ENCODE measurements at places on chromosomes 7 and 10.

DNA sequence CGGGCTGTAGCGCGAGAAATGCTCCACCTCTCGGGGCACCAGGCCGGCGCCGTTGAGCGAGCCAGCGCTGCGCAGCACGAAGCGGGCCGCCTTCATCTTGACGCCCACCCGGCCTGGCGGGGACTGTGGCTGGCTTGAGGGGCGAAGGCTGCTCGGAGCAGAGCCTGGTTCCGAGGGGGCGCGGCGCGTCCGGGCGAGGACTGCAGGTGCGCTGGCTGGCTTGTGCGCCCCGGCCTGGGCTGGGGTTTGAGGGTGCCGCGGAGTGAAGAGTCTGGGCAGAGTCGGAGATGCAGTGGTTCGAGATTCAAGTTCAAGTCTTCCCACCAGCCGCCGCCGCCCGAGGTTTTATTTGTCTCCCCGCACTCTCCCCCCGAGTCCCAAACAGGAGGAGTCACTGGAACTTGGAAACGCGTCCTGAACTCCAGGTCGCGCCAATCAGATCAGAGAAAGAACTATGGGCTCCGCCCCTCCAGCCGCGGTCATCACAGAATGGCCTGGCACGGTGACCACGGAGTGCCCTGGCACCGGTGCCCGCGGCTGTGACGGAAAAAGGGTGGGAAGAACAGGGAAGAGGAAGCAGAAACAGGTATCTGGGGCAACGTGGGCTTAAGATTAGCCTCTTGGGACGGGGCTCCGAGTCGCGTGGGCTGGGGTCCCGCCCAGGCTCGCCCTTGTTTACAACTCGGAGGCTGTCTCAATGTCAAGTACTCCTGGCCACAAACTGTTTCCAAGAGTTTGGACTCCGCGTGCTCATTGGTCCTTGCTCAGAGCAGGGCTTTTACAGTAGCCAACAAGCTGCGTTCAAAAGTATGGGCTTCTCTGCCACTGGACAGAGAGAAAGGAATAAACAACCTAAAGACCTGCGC, at the start of gene PDK4:
Gene PDK4, minus strand, starts transcription at position 319 of the 866 bp plus-strand sequence. Its CDS starts 223 bp downstream, at position 96.
- peak; percentile 88 for DNase-seq

- DNase-seq = peak; percentile 3
Observed at GRCh38 chr7:24665564-24666294, 91.5 kb downstream of the GSDME start.

DNA sequence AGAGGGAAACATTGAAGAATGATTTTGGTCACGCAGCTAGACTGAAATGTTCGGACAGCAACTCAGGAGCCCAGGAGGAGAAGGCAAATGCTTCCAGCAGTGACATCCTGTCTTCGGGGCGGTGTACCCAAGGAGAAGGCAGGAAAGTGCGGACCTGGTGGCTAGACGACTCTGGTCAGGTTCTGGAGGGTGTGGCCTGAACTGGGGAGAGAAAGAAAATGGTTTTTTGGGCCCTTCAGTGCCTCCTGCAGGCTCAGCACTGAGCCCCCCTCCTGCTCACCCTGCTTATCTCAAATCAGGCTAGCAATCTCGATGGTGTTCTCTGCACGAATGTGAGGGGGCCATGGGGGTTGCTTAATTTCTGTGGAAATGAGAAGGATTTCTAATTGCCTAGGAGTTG, 26.7 kb upstream of the TARP start:
- DNase-seq = no peak

- DNase-seq = peak; percentile 90
Observed at GRCh38 chr7:100465702-100466311, 1.7 kb upstream of the SPACDR start.

DNA sequence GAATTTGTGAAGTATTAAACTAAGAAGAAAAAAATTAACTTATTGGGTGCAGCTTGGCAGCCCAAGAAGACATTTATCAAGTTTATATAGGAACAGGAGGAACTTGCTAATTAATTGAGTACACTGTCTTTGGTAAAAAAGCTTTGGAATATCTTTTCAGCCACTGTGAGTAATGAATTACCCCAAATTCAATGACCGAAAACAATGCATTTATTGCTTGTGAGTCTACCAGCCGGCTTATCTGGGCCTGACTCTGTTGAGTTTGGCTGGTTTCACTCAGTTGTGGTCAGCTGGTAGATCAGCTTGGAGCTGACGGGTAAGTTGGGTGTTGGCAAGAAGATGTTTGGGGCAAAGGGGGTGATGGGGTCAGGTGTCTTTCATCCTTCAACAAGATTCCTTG, 11.6 kb downstream of the GNG11 start:
- no peak for DNase-seq

- DNase-seq = no peak
Observed at GRCh38 chr10:11355592-11355991, 255.9 kb downstream of the USP6NL start.

GRCh38 chr10:68301790-68302502, 29.9 kb upstream of the HNRNPH3 start:
- DNase-seq = no peak

DNA sequence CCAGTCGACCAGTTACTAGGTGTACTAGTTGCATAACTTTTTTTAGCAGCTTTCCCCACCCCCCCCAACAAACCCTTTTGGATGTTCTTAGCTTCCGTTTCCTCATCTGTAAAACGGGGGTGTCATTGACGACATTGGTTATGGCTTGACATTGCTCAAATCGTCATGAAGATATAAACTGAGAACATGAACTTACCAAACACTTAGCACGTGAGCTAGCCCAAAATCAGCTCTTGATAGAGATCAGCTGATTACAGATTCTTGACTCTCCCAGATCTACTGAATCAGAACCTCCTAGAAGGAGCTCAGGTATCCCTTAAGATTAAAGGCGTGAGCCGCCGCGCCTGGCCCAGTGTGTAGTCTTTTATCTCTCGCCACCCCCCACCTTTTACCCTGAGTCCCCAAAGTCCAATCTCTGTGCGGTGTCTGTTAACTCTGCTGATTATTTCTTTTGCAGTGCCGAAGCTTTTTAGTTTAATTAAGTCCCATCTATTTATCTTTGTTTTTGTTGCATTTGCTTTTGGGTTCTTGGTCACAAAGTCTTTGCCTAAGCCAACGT, 1.0 kb upstream of the GNA12 start:
- no peak for DNase-seq

DNA sequence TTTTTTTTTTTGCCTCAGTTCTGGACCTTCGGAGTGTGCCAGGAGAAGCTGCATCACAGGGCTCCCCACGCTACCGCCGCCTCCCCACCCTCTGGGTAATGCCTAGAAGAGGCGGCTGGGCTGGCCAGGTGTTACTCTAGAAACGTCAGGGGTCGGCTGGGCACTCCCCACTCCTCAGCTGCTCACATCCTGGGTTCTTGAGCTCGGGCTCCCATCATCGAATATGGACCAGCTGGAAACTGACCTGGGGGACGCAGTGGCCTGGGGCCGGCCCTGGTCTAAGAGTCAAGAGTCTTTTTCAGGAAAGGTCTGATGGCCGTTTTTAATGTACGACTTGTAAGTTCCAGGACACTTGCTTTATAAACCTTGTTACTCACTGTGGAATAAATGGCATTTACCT, 326.5 kb downstream of the WDR37 start:
- DNase-seq = no peak

- no peak for DNase-seq
Observed at GRCh38 chr7:148211740-148212151, 378.8 kb upstream of the C7orf33 start.

DNA sequence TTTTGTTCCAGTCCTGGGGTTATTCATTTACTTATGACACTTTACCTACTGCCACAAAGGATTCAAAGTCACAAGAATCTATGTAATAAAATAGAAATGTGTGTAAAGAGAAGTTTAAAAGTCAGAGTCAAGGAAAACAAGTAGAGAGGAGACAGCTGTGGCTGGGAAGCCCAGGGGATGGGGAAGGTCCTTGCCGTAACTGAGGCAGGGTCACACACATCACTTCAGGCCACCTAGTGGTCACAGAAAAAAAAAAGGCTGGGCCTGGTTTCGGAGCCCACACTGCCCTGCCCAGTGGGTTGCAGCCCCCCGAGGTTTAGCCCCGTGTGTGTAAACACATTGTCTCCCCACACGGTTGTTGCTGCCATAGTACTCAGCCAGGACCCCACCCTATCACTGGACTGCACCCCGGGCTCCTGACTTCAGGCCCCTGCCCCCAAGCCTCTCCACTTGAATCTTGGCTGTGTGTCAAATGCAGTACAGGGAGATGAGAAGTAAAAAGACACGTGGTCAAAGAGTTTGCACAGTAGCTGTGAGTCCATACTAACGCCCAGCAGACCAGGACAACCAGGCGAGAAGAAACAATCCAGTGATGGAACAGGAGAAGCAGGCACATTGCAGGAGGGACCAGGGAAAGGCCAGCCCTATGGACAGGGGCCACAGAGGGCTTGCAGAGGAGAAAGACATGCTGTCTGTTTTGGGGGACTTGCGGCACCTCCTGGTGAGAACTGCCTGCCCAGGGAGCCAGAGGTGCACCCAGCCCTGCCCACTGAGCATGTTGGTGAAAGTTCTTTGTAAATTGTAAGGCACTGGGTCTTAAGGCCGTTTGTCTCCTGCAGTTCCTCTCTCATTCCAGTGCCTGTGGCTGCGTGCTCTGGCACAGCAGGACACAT, 91.4 kb upstream of the MACROH2A2 start:
- no peak for DNase-seq

GRCh38 chr7:84490661-84491060, 296.1 kb upstream of the SEMA3A start:
- no peak for DNase-seq

DNA sequence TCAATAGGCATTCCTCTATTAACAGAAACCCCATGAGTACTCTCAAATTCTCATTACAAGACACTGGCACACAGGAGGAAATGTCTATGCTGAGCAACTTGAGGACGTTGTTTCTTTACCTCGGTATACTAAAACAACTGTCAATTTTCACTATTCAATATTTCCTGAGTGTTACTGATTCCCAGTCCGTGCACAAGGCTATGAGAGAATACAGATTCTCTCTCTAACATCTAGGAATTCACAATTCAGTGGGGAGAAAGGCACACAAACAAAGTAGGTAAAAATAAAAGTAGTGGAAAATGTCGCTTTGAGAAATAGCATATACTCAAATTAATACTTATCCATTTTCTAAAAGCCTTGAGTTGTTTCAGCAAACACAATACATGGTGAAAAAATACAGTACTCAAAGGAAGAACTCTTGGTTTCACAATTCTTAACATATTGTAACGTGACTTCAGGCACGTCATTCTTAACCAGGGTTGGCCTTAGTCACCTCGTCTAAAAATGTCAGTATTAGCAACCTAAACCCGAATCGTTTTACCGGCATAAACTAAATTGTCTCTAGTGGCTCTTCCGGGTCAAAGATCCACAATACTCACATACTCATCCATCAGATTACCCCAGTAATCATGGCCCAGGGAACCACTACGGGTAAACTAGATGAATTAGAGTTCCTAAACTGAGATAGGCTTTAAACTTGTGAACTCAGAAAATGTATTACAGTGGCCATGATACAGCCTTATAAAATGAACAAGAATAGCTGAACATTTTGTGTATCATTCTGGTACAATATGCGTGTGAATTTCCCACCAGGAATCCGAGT, 1.5 kb downstream of the IPMK start:
- DNase-seq = no peak

GRCh38 chr10:12041766-12042408, 722 bp downstream of the UPF2 start:
- DNase-seq = no peak

DNA sequence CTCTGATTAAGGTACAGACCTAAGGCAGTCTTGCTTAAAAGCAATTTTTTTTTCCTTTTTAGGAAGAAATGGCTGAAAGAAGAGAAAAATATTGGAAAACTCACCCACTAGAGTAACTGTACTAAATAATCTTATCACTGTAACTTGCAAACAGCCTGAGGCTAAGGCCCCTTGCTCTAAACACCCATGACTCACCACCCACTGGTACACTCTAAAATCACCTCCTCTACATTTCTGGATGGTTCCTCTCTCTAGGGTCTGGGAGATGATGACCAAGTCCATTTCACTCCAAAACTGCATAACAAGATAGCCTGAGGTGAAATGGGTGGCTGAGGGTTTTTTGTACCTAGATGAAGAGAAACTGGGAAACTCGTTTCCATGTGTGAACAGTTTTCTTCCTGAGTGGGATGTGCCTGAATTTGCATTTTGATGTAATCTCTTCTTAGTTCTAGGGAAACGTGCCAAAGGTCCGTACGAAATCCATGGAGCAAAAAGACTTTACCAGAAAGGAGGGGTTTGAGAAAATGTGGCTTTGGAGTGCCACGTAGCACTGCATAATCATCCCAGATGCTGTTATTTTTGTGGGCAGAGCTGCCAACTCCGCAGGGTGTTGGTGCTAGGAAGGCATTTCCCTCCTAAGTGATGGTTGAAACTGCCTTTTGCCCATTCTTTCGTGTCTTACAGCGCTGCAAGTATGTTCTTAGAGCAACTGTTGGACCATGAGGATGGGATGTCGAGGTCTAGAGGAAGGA, 113.5 kb upstream of the C10orf90 start:
- DNase-seq = no peak

DNA sequence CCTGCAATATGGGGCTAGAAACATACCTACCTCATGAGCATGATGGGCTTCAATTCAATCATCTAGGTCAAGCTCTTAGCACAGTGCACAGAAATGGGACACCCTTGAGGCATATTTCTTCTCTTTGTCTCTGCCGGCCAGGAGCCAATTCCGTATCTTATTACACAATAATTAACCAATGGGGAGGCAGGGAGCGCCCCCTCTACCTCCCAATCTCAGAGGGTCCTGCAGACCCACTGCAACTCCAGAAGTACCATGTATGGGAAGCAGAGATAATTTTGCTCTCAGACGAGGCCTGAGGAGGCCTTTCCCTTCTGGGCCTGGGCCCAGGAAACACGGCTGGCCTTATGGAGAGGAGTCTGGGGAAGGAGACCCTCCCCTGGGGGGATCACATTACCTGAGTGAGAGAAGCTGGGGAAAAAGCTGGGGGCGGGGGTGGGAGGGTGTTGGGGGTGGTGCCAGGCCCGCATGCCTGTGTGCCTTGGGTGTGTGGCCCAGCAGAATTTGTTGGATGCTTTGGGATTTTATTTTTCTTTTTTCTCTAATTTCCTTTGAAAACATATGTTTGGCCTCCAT, 155.5 kb downstream of the UBE2H start:
- DNase-seq = no peak

GRCh38 chr7:149741629-149742028, 31.8 kb downstream of the ZNF467 start:
- DNase-seq = no peak

DNA sequence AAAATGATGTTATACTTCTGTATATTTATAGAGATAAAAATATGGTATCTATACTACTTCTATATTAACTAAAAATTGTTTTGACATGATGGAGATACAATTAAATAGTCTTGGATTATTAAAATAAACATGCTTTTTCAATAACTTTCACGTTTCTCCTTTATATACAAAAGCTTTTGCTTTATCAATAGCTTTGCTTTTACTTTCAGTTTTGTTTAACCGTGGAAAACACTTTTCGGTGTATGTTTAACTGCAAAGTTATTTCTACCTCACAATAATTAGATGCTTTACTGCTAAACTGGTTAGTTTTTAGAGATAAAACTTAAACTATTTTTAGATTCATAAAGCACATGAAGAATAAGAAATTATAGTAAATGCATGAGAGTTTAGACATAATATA, 432.1 kb upstream of the PCDH15 start:
- no peak for DNase-seq

- no peak for DNase-seq
Observed at GRCh38 chr7:135231686-135232085, 2.0 kb upstream of the STRA8 start.

- no peak for DNase-seq
Observed at GRCh38 chr7:47609803-47610452, 28.0 kb upstream of the TNS3 start.

GRCh38 chr10:127762925-127763324, 25.9 kb downstream of the FOXI2 start:
- DNase-seq = no peak

GRCh38 chr10:634256-634655, 55.2 kb downstream of the DIP2C start:
- DNase-seq = no peak
